ENCODE measurements at places on chromosomes 7 and 10.

- no peak for DNase-seq
Observed at GRCh38 chr7:141960687-141961422, 12.7 kb downstream of the TAS2R38 start.

DNA sequence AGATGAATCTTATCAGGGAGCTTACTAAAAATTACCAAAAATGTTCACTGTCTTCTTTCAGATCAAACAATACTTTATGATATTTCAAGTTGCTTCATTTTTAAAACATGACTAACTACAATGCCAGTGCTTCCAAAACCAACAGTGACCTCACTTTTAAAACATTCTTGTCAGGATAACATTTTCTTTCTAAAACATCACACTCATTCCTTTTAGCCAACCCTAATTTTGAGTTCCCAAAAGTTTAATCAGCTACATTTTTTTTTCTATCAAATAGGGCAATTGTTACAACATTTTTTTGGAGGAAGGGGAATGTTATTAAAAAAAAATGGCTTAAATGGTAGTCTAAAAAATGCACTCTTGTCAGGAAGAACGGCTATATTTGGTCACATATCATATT is 37.3 kb downstream of the RTKN2 start:
- peak; percentile 72 for DNase-seq

- DNase-seq: no peak
Observed at GRCh38 chr7:36598054-36598674, 126.1 kb downstream of the AOAH start.

- no peak for DNase-seq
Observed at GRCh38 chr7:121046893-121047468, 58.5 kb downstream of the CPED1 start.

- no peak for DNase-seq
Observed at GRCh38 chr7:122133477-122133876, 10.6 kb downstream of the AASS start.

DNA sequence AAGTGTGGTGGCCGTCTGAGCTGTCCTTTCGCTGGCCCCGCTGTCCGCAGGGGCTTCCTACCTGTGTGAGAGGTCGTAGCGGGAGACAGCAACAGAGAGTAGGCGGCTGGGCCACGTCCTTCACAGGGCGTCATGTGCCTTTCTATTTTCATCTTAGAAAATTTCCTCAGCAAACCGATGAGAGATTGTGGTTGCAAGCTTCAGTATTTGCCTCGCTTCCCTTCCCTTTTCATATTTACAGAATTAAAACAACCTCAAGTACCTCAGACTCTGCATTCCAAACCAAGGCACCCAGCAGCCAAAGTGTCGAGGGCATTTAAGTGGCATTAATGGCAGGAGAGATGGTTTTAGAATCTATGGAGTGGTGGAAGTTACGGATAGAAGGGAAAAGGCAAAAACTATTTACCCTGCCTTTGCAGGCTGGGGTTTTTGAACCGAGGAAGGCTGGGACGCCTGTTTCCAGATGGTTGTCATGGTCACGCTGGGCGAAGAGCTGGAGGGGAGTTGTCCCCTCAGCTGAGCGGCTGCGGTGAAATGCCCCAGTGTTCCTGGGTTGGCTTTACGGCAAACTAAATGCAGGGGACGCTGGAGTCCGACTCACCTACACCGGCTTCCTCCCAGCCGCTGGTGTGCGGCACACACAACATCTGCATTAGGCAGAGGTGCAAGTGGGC is 41.9 kb downstream of the WIPI2 start:
- DNase-seq: no peak

GRCh38 chr10:118701529-118702323 is 53.0 kb downstream of the CACUL1 start:
- DNase-seq: no peak

GRCh38 chr7:18570890-18571478 is 75.4 kb downstream of the HDAC9 start:
- peak; percentile 60 for DNase-seq

- DNase-seq: no peak
Observed at GRCh38 chr10:80648106-80648505, 110.4 kb downstream of the SH2D4B start.

DNA sequence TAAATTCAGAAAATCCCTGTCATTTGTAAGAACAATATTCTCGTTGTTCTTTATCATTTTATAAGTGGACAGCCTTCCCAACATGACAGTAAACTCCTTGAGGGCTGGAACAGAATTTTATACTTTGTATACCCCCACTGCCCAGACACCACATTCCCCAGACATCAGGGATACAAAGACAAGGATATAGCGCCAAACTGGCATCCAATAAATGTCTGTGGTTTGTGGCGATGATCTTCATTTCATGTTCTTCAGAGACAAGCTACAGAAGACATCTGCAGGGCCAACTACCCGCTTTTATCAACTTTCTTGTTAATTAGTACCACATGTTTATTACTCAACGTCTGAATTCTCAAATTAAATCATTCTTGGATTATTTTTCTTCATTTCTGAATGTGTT is 155.9 kb downstream of the ATE1 start:
- DNase-seq: peak; percentile 71

- no peak for DNase-seq
Observed at GRCh38 chr7:127908430-127909258, 122.6 kb downstream of the LRRC4 start.

DNA sequence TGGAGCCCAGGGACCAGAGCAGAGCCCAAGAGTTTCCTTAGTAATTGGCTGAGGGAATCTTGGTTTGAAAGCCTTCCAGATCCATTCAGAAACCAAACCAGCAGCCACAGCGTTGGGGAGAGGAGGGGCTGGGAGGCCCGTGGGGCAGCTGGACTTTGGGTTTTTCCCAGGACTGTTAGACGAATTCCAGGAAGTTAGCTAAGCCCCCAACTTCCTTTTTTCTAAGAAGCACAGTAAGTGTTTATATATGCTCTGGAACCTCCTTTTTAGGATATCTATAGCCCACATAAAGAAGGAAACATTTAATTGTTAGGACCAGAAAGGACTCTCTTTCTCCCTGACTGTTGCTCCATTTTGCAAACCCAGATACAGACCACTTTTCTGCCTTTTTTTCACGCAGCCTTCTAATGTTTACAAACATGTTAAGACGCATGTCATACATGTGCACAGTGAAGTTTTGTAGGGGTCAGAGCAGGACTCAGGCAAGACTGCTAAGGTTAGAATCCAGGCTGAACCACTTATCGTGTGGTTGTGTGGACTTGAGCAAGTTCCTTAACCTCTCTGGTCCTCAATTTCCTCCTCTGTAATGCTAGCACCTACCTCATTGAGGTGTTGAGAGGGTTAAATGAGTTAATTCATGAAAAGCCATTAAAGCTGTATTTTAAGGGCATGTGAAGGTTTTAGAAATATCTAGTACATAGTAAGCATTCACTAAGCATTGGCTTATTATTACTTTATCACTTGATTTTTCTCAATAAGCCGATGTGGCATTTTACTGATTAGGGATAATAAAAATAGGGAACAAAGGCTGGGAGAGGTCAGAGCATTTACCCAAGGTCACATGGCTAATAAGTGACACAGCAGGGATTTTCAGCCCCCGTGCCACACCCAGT is 42.4 kb downstream of the TBATA start:
- DNase-seq: peak; percentile 90

- DNase-seq: no peak
Observed at GRCh38 chr7:45511721-45512597, 62.2 kb upstream of the ADCY1 start.

GRCh38 chr10:59695637-59696036 is 14.0 kb downstream of the SLC16A9 start:
- no peak for DNase-seq

GRCh38 chr10:131363416-131363815 is 51.9 kb upstream of the TCERG1L start:
- DNase-seq: no peak

DNA sequence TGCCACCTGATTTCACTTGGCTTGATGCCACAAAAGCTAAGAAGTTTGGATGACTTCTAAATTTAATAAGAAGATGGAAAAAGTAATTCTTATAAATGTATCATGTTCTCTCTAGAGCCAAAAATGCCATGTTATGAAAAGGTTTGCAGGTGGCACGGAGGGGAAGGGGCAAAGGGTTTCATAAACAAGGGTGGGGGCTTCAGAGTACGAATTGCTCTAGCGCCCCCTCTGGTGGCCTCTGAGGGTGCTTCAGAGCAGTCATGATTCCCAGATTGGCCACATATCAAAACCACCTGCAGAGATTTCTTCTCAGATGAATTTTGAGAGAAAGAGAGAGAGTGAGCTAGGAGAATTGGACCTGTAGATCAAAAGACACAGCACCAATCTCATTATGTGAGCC is 208.6 kb upstream of the YAE1 start:
- no peak for DNase-seq

- no peak for DNase-seq
Observed at GRCh38 chr10:118873091-118873737, 118.4 kb upstream of the CACUL1 start.

- DNase-seq: no peak
Observed at GRCh38 chr7:83427884-83428283, 221.1 kb downstream of the SEMA3E start.

- DNase-seq: no peak
Observed at GRCh38 chr7:146314962-146315361, 198.4 kb downstream of the CNTNAP2 start.

- DNase-seq: no peak
Observed at GRCh38 chr10:94673614-94674321, 9.8 kb upstream of the CYP2C18 start.

DNA sequence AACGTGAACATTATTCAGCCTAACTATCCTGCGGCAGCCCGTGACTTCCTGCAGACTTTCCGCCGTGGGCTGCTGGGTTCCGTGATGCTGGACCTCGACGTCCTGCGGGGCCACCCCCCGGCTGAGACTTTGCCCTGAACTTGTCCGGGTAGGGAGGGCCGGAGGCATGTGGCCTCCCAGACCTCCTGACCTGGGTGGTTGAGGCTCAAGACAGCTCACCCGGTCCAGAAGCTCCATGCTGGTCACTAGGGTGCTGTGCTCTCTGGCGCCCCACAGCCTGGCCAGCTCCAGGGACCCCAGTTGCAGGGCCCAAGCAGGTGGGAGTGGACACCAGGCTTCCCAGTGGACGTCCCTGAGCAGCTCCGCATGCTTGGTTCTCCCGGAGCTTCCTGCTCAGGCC is 4.4 kb downstream of the SPRN start:
- no peak for DNase-seq

GRCh38 chr10:129869596-129870473 is 94.2 kb downstream of the EBF3 start:
- DNase-seq: no peak

GRCh38 chr10:101829561-101830315 is 11.5 kb upstream of the OGA start:
- peak; percentile 50 for DNase-seq

- DNase-seq: no peak
Observed at GRCh38 chr10:118590334-118590733, 5.1 kb downstream of the PRLHR start.

- DNase-seq: no peak
Observed at GRCh38 chr10:7952266-7952665, 102.2 kb upstream of the GATA3 start.

DNA sequence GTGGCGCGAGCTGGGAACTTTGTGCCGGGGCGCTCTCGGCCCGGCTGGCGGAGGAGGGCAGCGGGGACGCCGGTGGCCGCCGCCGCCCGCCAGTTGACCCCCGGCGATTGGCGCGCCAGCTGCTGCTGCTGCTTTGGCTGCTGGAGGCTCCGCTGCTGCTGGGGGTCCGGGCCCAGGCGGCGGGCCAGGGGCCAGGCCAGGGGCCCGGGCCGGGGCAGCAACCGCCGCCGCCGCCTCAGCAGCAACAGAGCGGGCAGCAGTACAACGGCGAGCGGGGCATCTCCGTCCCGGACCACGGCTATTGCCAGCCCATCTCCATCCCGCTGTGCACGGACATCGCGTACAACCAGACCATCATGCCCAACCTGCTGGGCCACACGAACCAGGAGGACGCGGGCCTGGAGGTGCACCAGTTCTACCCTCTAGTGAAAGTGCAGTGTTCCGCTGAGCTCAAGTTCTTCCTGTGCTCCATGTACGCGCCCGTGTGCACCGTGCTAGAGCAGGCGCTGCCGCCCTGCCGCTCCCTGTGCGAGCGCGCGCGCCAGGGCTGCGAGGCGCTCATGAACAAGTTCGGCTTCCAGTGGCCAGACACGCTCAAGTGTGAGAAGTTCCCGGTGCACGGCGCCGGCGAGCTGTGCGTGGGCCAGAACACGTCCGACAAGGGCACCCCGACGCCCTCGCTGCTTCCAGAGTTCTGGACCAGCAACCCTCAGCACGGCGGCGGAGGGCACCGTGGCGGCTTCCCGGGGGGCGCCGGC is 870 bp downstream of the FZD1 start:
- DNase-seq: peak; percentile 66

DNA sequence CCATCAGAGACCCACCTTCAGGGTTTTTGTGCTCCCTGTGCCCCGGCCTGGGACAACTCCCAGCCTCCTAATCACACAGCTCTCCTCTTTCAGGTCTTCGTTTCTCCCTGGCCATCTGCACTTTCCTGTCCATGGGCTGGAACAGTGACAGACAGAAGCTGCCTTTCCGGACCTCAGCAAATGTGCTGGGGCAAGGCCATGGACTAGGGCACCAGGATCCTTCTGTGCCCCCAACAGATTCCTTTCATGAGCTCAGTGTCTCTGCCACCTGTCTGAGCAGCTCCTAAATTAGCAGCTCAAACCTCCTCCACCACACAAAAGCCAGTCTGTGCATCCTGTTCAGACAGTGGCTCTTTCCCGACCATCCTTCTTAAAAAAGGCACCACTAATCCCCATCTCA is 41.9 kb upstream of the FRMD4A start:
- no peak for DNase-seq

DNA sequence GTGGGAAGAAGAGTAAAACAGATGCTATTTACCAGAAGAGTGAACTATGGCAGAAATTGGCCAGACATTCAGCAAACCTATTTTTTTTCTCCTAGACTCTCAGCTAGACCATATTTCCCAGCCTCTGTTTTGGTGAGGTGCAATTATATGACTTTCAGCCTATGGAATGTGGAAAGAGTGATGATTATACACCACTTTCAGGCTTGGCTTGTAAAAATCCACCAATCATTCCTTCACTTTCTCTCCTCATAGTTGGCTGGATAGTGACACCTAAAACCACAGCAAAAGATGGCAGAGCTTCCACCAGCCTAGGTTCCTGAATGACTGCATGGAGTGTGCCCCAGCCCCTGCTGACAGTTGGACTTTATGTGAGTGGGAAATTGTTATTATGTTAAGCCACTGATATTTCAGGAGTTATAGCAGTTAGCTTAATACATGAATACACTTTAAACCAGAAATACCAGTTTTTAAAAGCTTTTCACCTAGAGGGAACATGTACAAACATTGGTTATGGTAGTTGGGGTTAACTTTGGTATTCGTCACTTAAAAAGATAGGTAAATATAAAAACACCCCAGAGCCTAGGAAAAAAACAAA is 19.1 kb upstream of the TNKS2 start:
- DNase-seq: no peak

- no peak for DNase-seq
Observed at GRCh38 chr7:96080027-96080426, 241.9 kb downstream of the SLC25A13 start.

GRCh38 chr10:101545898-101546297 is 42.2 kb downstream of the POLL start:
- DNase-seq: no peak

- DNase-seq: no peak
Observed at GRCh38 chr7:150443793-150444540, 6.5 kb upstream of the GIMAP8 start.
